ENCODE measurements at places on chromosomes 1 and 21.

DNA sequence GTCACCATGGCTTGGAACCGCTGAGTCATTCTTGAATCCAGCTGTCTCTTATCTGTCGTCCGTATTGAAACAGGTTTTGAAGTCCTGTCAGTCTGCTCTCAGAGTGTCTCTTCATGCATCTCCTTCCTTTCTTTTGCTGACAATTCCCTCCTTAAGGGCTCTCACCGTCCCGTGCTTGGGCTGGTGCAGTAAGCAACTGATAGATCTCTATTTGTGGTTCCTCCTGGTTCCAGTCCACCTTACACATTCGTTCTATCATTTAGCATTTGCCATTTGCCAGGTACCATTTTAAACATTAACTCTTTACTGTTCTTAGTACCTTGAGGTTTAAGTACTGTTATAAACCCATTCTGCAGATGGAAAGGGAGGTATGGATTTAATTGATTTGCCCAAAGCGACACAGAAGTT, 88.9 kb downstream of the DYRK1A start:
- no peak for DNase-seq

DNA sequence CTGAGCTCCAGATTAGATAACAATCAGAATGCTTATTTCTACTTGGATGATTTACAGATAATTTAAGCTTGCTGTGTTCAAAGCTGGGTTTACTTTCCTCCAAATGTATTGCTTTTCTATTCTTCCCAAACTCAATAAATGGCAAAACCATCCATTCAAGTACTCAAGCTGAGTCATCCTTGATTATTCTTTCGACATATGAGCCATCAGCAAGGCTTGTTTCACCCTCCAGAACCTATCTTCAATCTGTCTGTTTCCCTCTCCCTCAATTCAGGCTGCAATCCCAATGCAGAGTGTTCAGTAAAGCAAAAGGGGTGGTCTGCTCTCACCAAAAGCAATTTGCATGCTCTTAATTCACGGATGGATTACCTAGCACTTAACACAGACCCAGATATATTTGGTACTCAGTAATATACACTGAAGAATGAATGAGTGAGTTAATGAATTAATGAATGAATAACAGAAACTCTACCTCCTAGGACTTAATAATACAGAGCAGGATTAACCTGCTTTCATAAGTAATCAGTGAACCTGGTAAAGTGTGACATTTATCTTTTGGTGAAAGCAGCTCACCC, 41.9 kb downstream of the DDR2 start:
- DNase-seq = no peak

DNA sequence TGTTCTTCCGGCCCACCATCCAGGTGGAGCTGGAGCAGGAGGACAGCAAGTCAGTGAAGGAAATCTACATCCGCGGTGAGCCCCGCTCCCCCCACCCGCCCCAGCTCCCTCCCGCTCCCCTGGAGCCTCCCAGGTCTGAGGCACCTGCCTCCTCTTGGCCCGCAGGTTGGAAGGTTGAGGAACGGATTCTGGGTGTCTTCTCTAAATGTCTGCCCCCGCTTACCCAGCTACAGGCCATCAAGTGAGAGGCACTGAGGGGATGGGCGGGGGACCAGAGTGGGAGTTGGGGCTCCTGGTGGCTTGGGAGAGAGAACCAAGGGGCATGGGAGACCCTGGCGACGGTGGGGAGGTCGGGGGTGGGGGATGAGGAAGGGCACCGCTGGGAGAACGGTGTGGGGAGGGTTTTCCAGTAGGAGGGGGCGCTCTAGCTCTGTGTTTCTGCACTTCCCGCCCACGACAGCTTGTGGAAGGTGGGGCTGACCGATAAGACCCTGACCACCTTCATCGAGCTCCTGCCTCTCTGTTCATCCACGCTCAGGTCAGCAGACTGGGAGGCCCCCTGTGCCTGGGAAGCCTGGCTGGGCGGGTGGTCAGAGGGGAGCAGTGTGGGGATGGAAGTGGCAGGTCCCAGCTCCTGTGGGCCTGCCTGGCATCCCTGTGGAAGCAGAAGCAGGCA, 4.2 kb downstream of the LRRC71 start:
- no peak for DNase-seq

DNA sequence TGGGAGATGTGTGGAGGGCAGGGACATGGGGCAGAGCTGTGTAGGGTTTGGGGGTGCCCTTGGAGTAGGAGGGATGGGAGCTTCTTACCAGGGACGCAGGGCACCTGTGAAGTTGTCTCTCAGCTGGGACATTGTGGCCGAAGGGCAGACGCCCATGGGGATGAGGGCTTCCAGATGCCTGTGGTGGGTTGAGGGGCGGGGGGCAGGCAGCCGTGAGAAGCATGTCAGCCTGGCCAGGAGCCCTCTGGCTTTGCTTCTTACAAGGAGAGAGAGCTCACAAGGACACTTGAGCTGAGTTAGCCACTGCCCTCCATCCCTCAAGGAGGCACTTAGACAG, 8.5 kb downstream of the A3GALT2 start:
- DNase-seq = no peak

- DNase-seq = no peak
These were observed 284.5 kb downstream of the NPHP4 start for GRCh38 chr1:5707566-5708345.

DNA sequence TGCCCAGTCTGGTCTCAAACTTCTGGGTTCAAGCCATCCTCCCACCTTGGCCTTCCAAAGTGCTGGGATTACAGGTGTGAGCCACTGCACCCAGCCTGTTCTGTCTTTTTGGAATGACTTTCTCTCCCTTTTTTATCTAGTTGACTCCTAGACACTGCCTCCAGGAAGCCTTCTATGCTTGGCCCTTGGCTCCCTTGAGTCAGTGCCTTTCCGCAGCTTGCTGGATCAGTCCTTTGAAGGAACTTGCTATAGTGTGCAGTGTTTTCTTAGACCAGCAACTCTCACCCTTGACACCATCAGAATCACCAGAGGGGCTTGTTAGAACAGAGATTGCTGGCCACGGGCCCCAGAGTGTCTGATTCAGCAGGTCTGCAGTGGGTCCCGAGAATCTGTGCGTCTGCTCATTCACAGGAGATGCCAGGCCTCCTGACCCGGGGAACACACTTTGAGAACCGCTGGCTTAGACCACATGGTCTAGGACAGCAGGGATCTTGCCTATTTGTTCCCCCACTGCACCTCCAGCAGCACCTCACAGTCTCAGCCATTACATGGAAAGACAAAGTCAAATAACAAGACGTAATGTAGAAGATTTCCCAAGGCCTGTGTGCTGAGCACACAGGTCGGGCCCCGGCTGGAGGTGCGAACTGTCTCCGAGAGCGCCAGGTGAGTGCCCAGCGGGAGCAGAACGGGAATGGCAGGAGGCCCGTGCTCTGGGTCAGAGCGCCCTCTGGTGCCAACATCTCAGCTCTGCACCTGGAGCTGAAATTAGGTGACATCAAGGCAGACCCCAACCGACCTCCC, 27.4 kb upstream of the CTPS1 start:
- DNase-seq = peak; percentile 66

- no peak for DNase-seq
These were observed 20.0 kb downstream of the FOXD3 start for GRCh38 chr1:63342402-63342801.

GRCh38 chr1:33348194-33348593, 27.3 kb upstream of the A3GALT2 start:
- DNase-seq = no peak

DNA sequence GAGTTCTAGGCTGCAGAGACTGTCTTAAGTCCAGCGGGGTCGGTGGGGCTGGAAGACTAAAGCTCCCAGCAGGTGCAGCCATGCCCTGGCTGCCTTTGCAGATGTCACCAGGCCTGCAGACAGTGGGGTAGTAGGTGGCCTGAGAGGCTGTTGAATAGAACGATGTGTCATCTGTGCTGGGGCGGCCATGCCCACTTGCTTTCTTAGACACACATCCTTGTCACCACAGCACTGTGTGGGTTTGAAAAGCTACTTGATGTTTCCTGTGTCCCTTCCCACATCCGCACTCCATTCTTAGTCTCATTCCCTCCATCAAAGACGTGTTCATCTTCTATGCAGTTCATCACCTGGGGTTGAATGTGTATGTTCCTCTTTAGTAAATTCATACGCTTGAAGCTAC, 184.5 kb upstream of the TMEM51 start:
- DNase-seq = peak; percentile 24

All from activated naive CD4-positive, alpha-beta T cell treated with Interleukin-2 at 50 U/mL for 16 hours (primary cell).